ENCODE measurements at places on chromosomes 2 and 18.
A peak's percentile ranks its signal among the peaks of the same experiment; 100 is the strongest.

DNA sequence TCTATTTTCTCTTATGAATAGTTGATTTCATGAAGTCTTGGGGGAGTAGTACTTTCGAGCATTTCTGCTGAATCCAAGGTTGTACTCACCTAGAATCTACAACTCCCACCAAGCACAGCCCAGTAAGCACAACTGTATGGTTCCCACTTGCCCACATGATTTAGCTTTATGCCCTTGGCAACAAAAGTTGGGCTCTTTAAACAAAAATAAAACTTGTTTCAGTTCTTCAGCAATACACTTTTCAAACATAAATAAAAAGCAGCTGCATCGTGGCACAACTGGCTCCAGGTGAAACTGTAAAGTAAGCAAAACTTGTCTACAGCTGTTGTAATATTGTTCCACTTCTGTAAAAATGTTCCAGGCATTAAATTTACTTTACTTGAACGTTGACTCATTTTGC, 99.8 kb upstream of the FSIP2 start:
- no peak for DNase-seq

DNA sequence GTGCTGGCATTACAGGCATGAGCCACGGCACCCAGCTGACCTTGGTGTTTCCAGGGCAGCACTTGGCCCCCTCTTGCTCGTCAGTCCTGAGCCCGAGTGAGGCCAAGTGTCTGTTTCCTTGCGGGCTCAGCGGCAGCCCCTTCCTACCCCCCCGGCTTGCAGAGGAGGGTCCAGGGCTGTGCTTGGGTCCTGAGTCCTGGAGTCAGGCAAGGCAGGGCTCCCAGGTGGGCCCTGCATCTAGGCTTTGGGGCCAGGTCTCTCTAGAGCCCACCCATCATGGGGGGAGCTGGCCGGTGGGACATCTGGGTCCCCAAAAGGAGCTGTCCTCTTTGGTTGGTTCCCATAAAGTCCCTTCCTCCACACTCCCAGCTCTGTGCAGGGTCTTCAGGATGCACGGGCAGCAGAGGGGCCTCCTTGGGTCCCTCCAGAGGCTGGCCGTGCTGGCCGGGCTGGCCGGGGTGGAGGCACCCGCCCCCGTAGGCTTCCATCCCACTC, 63.7 kb upstream of the HPCAL1 start:
- DNase-seq, result no peak

DNA sequence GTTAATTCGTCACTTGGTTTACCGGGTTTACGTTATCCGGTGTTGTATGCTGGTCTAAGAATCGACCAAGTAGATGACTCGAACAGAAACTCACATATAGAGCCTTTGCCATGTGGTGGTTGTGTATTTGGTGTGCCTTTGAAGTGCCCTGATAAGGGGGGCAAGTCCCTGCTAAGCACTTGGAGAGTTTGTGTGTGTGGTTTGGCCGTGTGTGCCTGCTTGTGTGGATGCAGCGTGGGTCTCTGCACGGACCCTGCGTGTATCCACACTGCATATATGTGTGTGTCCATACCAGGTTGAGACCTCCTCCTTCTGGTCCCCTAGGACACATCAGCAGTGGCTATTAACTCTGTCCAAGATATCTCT, 2.4 kb upstream of the CELF4 start:
- no peak for DNase-seq

GRCh38 chr2:208373460-208374089, 33.0 kb upstream of the PTH2R start:
- no peak for DNase-seq

- no peak for DNase-seq
These were observed 112.1 kb upstream of the SERPINE2 start for GRCh38 chr2:224151161-224151560.

GRCh38 chr2:216394881-216395280, 17.4 kb upstream of the SMARCAL1 start:
- no peak for DNase-seq

- no peak for DNase-seq
These were observed 127.3 kb upstream of the IL1R2 start for GRCh38 chr2:101864426-101864825.

DNA sequence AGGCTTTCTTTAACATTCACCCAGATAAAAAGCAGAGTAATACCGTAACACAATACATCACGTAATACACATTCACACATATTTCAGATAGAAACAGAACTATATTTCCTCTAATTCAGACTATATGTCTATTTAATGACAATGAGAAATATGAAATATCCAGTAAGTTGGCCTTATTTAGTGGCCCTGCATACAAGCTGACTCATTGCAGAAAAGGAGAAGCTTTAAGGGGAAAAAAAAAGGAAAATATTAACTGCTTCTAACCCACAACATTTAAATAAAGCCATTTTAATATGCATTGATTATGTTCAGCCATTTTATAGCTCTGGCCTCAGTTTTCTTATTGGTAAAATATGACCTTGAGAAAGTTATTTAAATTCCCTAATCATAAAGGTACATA, 94.8 kb downstream of the PPP1R1C start:
- no peak for DNase-seq

GRCh38 chr2:86221066-86221684, 21.9 kb downstream of the MRPL35 start:
- peak; percentile 46 for DNase-seq

GRCh38 chr2:236764716-236765115, 195.1 kb downstream of the ACKR3 start:
- DNase-seq, result no peak

DNA sequence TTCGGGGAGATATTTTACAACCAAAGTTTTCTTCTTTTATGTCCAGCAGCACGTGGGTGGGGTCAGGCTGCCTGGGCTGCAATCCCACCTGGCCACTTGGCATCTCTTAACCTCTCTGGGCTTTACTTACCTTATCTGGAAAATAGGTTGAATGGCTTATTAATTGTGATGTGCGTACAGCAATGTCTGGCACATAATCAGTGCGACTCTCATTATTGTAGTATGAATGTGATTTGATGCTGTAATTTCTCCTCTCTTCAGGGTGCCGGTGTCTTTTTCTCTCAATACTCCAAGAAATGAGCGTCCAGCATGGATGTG, 2.0 kb upstream of the ZAP70 start:
- DNase-seq, result no peak

DNA sequence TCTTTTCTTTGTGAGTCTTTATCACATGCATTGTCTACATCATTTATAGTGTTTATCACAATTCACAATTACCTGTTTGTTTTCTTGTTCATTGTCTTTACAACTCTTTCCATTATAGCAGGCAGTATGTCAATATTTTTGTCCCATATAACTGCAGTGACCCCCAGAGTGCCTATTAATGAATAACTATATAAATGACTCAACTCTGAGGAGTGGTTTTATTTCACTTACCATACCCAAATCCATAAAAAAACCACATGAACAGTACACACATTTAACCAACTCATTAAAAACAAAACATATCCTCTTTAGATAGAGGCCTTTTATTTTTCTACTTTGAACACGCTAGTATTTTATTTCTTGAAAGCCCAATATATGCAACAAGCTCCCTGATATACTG, 1419.1 kb upstream of the NXPH2 start:
- DNase-seq, result no peak

DNA sequence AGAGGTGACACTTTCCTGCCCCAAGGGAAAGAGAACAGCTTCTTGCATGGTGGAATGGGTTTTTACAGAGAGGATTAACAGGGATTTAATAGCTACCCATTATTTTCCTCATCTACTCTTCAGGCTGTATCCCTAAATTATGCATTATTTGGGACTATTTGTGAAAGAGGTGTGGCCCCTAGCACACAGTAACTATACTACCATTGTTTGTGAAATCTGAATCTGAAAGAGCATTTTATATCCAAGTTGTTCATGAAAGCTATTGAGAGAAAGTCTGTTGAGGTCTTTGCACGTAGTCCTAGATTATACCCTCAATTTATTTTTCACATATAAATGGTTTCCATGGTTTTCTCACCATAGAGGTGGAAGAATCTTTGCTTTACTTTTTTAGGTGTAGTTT, 78.1 kb downstream of the SPTBN1 start:
- no peak for DNase-seq

DNA sequence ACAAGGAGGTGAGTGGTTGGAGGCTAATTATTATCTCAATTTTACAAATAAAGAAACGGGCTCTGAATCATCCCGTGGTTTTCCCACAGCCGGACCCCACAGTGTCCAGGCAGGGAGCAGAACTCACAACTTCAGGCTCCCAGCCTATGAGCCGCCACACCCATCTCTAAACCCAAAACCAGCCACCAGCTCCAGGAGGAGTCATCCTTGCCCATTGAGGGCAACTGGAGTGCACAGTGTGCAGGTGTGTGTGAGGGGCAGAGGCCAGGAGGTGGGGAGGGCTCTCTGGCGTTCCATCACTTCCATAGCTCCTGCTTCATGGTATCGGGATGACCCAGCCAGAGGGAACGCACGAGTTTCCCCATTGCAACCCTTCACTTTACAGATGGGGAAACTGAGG, 144.5 kb downstream of the CYP26B1 start:
- DNase-seq, result no peak

DNA sequence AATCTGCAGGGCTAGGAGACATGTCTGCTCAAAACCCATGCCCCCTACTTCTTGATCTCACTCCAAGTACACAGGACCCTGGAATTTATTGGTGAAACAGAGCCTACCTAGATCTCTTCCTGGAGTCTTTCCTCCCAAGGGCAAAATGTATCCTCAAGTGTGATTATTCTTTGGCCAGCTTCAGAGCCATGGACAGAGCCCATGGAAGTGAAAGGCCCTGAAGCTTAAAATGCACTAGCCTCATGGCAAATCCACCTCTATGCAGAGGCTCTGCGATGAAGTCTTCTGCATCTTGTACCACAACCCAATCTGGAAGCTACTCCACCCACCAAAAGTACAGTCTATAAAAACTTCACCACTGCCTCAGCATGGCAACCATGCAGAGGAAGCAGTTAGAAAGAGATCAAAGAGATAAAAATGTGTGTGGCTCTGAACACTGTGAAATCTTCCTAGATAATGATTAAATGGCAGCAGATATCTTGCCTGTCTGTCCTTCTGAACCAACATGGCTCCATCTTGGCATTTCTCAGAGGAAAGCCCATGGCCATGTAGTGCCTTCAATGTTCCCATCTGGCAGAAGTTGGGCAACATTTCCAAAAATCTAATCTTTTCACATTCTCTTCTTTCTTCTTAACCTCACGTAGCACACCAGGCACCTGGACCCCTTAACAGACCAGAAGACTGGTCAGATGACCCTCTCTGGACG, 142.9 kb upstream of the KLF7 start:
- DNase-seq, result no peak

DNA sequence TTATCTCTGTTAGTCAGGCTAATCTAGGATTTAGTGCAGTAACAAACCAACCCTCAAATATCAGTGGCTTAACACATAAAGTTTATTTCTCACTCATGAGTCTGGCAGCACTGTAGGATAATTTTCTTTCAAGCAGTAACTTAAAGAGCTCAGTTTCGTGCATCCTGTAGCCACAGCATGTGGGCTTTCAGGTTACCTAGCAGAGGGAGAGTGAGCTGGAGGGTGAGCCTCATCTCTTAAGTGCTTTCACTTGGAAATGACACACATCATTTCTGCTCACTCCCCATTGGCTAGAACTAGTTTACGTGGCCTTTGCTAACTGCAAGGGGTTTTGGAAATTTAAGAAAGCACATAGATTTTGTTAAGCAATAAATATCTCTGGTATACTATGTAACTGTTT, 96.9 kb downstream of the KCNS3 start:
- DNase-seq, result no peak

- DNase-seq, result no peak
These were observed 68.2 kb downstream of the NEURL3 start for GRCh38 chr2:96436961-96437360.

DNA sequence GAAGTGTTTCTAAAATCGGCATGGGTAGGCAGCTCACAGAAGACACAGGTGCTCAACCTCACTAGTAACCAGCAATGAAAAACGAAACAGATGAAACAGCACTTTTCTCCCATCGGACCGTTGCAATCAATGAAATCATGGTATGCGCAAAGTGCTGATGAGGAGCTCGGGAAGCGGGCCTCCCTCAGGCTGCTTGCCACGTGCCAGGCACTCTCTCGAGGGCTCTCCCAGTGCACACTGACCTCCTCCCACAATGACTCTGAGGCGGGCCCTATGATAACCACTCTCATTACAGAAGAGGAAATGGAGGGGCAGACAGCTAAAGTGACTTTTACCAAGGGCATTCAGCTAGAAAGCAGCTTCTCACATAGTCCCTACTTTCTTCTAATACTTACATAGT, 3.8 kb upstream of the ANKRD23 start:
- DNase-seq, result no peak

Data from stimulated activated CD4-positive, alpha-beta T cell treated with anti-CD3 and anti-CD28 coated beads, Interleukin-12 subunit alpha, Interleukin-12 subunit beta, amount 100 ng/mL, for 24 hours (primary cell).